ENCODE measurements at places on chromosomes 6 and 20.
A peak's percentile ranks its signal among the peaks of the same experiment; 100 is the strongest.

GRCh38 chr20:19250346-19250745 is 37.9 kb downstream of the SLC24A3 start:
- H3K4me1 ChIP-seq = no peaks in the 10 kb centered on the region
- H3K27me3 ChIP-seq = no peaks in the 10 kb centered on the region
- H3K4me3 ChIP-seq = no peak overlapping the region
- no peak for DNase-seq
- H3K27ac ChIP-seq = no peak overlapping the region

DNA sequence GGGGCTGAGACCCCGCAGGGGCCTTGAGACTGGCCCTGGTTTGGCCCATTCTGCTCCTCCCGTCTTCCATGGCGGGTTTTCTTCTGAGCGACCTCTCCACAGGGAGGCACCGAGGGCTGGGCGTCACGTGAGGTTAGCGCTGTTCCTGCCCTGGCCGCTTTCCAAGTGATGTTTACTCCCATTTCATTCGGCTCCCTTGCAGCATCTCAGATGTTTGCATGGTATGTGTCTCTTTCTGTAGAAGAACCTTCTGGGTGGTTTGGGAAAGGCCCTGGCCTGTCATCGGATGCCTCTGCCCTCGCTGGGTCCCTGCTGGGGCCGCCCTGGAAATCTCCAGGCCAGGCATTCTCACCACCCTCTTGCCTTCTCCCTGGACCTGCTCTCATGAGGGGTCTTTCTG is 17.3 kb downstream of the RAMACL start:
- no peak overlapping the region for H3K27ac ChIP-seq
- no peaks in the 10 kb centered on the region for H3K4me1 ChIP-seq
- peaks cover 14% of the 10 kb centered on the region for H3K27me3 ChIP-seq
- H3K4me3 ChIP-seq = no peak overlapping the region
- no peak for DNase-seq
- peaks cover 12% of the 10 kb centered on the region for H3K36me3 ChIP-seq

- peaks cover 12% of the 10 kb centered on the region for H3K4me1 ChIP-seq
- no peak overlapping the region for H3K4me3 ChIP-seq
- no peak for DNase-seq
- H3K36me3 ChIP-seq = peaks cover 1% of the 10 kb centered on the region
- peaks cover 6% of the 10 kb centered on the region for H3K27me3 ChIP-seq
- no peak overlapping the region for H3K27ac ChIP-seq
Observed at GRCh38 chr20:57600320-57601210, 19.7 kb downstream of the ZBP1 start.

- no peak for DNase-seq
- no peak overlapping the region for H3K4me3 ChIP-seq
- peaks cover 17% of the 10 kb centered on the region for H3K27me3 ChIP-seq
- peak overlapping the region; percentile 3 for H3K27ac ChIP-seq
Observed at GRCh38 chr6:158206740-158207421, 38.7 kb downstream of the GTF2H5 start.

GRCh38 chr6:21845018-21845417 is 251.5 kb downstream of the SOX4 start:
- no peak overlapping the region for H3K4me3 ChIP-seq
- peaks cover 4% of the 10 kb centered on the region for H3K27me3 ChIP-seq
- H3K36me3 ChIP-seq = no peaks in the 10 kb centered on the region
- H3K27ac ChIP-seq = no peak overlapping the region
- no peak for DNase-seq

- no peaks in the 10 kb centered on the region for H3K27me3 ChIP-seq
- H3K27ac ChIP-seq = no peak overlapping the region
- no peaks in the 10 kb centered on the region for H3K4me1 ChIP-seq
- H3K36me3 ChIP-seq = peaks cover 6% of the 10 kb centered on the region
Observed at GRCh38 chr20:32909451-32909850, 50.7 kb downstream of the EFCAB8 start.

- H3K27ac ChIP-seq = peak overlapping the region; percentile 98
- H3K4me1 ChIP-seq = peaks cover 100% of the 10 kb centered on the region
- peak overlapping the region; percentile 84 for H3K4me3 ChIP-seq
- peak; percentile 90 for DNase-seq
- H3K36me3 ChIP-seq = peaks cover 2% of the 10 kb centered on the region
Observed at GRCh38 chr20:57680131-57680716, 29.6 kb downstream of the PMEPA1 start.

DNA sequence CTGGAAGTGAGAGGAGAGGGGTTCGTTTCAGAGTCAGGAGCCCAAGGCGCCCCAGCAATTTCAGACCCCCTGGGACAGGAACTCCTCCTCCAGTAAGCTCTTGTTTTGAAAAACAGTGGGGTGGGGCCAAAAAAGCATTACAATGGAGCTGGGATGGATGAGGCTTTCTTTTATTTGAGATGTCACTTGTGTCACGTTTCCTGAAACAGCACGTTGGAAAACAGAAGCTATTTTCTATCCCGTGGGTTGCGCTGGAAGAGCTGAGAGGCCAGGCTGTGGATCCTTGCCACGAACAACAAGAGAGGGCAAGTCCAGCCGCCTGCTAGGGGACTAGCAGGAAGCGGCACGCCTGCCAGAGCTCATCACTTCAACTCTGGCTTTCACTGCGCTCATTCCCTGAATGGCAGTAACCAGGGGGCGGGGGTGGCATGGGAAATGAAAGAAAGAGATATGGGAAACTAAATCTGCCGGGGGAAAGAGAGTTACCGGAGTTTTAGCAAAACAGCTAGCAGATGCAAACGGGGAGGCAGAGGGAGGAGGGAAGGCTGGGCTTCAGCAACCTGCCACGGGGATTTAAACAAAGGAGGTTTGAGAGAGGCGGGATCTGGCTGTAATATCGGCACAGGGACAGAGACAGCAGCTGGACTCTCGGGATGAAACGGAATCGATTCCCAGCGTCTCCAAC is 34.6 kb downstream of the GCNT2 start:
- no peak for DNase-seq
- peaks cover 52% of the 10 kb centered on the region for H3K4me1 ChIP-seq
- no peak overlapping the region for H3K27ac ChIP-seq
- H3K4me3 ChIP-seq = no peak overlapping the region
- peaks cover 52% of the 10 kb centered on the region for H3K36me3 ChIP-seq

- no peak overlapping the region for H3K27ac ChIP-seq
- H3K4me1 ChIP-seq = no peaks in the 10 kb centered on the region
Observed at GRCh38 chr6:125206389-125206788, 52.8 kb downstream of the TPD52L1 start.

DNA sequence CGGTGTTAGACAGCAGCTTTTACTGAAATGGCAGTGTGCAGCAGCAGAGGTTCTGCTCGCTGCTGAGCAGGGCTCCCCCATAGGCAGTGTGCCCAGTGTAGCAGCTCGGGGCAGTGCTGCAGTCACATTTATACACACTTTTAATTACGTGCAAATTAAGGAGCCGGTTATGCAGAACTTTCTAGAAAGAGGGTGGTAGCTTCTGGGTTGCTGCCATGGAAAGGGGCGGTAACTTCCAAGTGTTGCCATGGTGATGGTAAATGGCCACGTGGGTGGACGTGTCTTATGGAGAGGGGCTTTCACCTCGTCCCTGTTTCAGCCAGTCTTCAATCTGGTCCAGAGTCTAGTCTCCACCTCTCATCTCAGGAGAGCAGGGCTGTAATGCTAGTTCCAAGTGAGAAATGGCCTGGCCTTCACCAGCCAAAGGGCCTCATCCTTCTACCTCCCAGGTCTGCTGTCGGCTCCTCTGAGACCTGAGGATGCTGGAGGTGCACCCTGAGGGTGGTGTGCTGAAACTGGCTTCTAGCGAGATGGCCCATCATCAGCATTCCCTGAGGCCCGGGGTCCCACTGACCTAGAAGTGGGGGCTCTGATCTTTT is 180.5 kb upstream of the PMEPA1 start:
- peaks cover 53% of the 10 kb centered on the region for H3K27me3 ChIP-seq
- no peak overlapping the region for H3K4me3 ChIP-seq
- no peak overlapping the region for H3K27ac ChIP-seq
- no peak for DNase-seq
- H3K4me1 ChIP-seq = no peaks in the 10 kb centered on the region

- DNase-seq = no peak
- H3K4me1 ChIP-seq = peaks cover 48% of the 10 kb centered on the region
- H3K4me3 ChIP-seq = peak overlapping the region; percentile 4
- H3K27me3 ChIP-seq = no peaks in the 10 kb centered on the region
- H3K27ac ChIP-seq = no peak overlapping the region
Observed at GRCh38 chr6:14396392-14396791, 278.8 kb downstream of the CD83 start.

GRCh38 chr6:108464418-108465097 is 96.2 kb upstream of the FOXO3 start:
- H3K27ac ChIP-seq = no peak overlapping the region
- H3K27me3 ChIP-seq = no peaks in the 10 kb centered on the region
- no peak overlapping the region for H3K4me3 ChIP-seq
- DNase-seq = no peak
- no peaks in the 10 kb centered on the region for H3K4me1 ChIP-seq

- H3K4me1 ChIP-seq = no peaks in the 10 kb centered on the region
- H3K4me3 ChIP-seq = no peak overlapping the region
- no peak for DNase-seq
- no peaks in the 10 kb centered on the region for H3K36me3 ChIP-seq
- H3K27ac ChIP-seq = no peak overlapping the region
Observed at GRCh38 chr6:152100183-152100618, 292.7 kb downstream of the ESR1 start.

DNA sequence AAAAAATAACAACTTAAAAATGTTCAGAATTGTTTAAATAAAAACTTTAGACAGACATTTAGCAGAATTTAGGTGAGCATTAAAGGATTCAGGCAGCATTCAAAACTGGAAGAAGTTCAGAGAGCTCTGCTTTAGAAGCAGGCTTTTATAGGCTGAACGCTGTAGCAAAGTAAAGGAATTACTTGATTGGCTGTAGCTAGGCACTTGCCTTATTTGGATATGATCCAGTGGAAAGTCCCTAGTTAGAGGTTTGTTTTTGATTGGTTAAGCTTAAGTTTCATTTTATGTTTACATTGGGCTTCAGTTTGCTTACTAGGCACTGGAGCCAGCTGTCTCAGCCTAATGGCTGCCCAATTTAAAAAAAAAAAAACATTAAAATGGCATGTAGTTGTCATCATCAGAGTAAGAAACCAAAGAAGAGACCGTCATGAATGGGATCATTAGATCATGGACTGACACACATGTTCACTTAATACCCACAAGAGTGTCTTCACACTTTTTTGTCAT is 65.1 kb downstream of the CBFA2T2 start:
- H3K4me3 ChIP-seq = no peak overlapping the region
- DNase-seq = peak; percentile 17
- H3K36me3 ChIP-seq = peaks cover 27% of the 10 kb centered on the region
- peaks cover 14% of the 10 kb centered on the region for H3K4me1 ChIP-seq
- no peaks in the 10 kb centered on the region for H3K27me3 ChIP-seq

DNA sequence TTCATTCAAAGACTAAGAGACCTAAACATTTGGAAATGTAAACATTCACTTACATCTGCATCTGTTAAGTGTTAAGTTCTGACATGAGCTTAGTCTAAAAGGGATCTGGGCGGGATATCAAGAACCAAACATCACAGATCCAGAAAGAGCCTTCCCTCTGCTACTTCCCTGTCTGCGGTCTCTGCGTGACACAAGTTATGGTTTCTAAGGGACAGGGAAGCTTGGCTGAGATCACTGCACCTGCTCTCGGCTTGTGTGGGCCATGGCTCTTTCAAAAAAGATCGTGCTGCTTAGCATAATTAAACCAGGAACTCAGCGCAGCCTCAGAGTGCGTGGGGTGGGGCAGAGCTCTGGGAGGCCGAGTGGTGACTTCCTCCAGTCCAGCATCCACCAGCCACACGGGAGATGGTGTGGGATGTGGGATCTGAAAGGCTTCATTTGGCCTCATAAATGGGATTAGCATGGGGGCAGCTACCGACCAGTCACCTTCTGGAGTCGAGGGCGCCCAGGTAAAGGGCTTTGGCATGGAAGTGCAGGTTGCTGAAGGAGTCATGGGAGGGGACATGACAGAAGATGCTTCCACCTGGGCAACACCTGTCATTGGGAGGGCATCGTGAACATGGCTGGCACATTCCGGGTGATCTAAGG is 16.7 kb upstream of the RAMACL start:
- no peaks in the 10 kb centered on the region for H3K4me1 ChIP-seq
- DNase-seq = no peak
- H3K27me3 ChIP-seq = no peaks in the 10 kb centered on the region
- peaks cover 4% of the 10 kb centered on the region for H3K36me3 ChIP-seq
- no peak overlapping the region for H3K4me3 ChIP-seq
- H3K27ac ChIP-seq = no peak overlapping the region

- no peak for DNase-seq
- H3K36me3 ChIP-seq = peaks cover 45% of the 10 kb centered on the region
- no peak overlapping the region for H3K27ac ChIP-seq
- H3K27me3 ChIP-seq = no peaks in the 10 kb centered on the region
- H3K4me3 ChIP-seq = no peak overlapping the region
Observed at GRCh38 chr6:161100072-161100471, 108.5 kb downstream of the MAP3K4 start.

- H3K27me3 ChIP-seq = peaks cover 33% of the 10 kb centered on the region
- no peak overlapping the region for H3K27ac ChIP-seq
- H3K4me3 ChIP-seq = no peak overlapping the region
- no peaks in the 10 kb centered on the region for H3K4me1 ChIP-seq
- no peak for DNase-seq
Observed at GRCh38 chr20:16821211-16822089, 73.3 kb downstream of the OTOR start.

DNA sequence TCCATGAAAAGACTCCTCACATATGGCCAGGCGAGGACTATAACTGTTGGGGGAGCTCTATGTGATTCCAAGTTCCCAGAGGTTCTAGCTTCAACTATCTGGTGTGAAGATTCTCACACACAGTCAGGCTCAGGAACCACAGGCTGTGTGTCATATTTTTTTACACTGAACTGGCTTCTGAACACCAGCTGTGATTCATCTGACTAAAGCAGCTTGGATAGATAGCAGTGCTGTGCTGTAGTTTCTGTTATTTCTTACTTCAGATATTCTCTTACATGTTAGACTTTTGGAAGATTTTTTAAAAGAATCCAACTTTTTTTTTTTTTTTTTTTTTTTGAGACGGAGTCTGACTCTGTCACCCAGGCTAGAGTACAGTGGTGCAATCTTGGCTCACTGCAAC is 140.7 kb upstream of the MCHR2 start:
- no peak overlapping the region for H3K4me3 ChIP-seq
- no peaks in the 10 kb centered on the region for H3K4me1 ChIP-seq
- H3K36me3 ChIP-seq = no peaks in the 10 kb centered on the region
- H3K27me3 ChIP-seq = peaks cover 15% of the 10 kb centered on the region
- H3K27ac ChIP-seq = no peak overlapping the region

DNA sequence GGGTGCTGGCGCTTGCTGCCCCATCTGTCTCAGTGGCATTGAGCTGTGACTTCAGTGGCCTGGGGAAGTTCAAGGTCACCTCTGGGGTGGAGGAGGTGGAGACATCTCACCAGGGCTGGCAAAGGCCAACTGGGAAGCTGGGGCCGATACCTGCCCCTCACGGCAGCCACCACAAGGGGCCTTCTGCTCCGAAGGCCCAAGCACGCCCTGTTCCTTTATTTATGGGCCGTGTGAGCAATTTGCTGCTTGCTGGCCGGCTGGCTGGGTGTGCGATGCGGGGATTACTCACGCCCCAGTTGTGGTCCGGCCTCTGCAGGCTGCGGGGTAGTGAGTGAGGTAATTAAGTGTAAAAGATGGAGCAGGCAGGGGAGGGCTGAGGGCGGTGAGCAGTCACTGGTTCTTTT is 13.2 kb upstream of the SCRT2 start:
- H3K4me3 ChIP-seq = no peak overlapping the region
- H3K27me3 ChIP-seq = peaks cover 32% of the 10 kb centered on the region
- DNase-seq = no peak
- no peaks in the 10 kb centered on the region for H3K36me3 ChIP-seq
- H3K27ac ChIP-seq = no peak overlapping the region
- peaks cover 1% of the 10 kb centered on the region for H3K4me1 ChIP-seq

- H3K27me3 ChIP-seq = no peaks in the 10 kb centered on the region
- no peak overlapping the region for H3K4me3 ChIP-seq
- no peaks in the 10 kb centered on the region for H3K4me1 ChIP-seq
- no peak for DNase-seq
- H3K27ac ChIP-seq = no peak overlapping the region
Observed at GRCh38 chr6:161095916-161096315, 104.3 kb downstream of the MAP3K4 start.

Data from stimulated activated naive B cell treated with anti-CD40 and anti-IgM and Interleukin-4, amounts not matched to agents 10 μg/mL and 1 μg/mL and 100 μg/mL, for 72 hours (primary cell).